ENCODE measurements at places on chromosomes 12 and 14.

- peak; percentile 9 for DNase-seq
Observed at GRCh38 chr12:21296751-21297406, 37.8 kb downstream of the SLCO1A2 start.

DNA sequence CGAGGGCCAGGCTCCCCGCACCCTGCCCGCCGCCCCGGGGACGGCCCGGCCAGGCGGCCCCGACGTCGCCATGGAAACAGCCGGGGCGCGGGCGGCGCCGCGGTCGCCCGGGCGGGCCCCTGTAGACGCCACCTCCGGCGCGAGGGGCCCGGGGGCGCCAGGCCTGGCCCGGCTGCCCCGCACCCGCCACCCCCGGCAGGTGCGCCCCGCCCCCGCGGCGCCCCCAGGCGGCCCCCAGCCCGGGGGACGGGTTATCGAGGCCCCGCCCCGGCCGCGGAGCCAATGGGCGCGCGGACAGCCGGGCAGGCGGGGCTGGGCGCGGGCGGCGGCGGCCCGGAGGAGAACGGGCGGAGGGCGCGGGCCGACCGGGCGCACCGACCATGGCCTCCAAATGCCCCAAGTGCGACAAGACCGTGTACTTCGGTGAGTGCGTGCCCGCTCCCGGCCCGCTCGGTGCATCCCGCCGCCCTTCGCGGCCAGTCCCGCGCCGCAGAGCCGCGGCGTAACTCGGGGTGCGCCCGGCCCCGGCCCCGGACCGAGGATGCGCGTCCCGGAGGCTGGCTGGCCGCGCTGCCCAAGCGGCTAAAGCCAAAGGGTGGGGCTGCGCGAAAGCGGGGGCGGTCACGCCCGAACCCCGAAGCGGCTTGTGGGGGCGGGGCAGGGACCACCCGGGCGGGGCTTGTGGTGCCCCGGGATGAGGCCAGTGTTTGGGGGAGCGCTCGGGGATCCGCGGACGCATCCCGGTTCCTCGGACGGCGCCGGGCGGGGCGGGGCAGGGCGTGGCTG is at the start of gene CRIP2:
Gene CRIP2, plus strand, starts transcription at position 339 of the 786 bp plus-strand sequence. Its CDS starts 42 bp downstream, at position 381.
- DNase-seq, result peak; percentile 76

DNA sequence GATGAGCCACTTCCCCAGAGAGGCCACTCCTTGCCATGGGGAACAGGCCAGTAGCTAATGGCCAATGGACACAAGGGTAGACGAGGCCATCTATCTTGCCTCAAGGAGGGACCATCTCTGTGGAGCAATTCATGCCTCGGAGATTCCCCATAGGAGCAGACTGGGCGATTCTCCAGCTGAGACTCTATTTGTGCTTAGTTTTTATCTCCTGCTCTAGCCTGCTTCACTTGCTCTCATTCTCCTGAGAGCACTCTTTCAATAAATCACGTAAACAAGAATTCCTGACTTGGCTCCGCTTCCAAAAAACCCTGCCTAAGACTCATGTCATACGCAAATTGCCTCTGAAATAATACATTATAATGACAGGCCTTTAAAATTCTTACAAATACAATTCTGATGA is 396.4 kb upstream of the USP15 start:
- DNase-seq, result no peak

DNA sequence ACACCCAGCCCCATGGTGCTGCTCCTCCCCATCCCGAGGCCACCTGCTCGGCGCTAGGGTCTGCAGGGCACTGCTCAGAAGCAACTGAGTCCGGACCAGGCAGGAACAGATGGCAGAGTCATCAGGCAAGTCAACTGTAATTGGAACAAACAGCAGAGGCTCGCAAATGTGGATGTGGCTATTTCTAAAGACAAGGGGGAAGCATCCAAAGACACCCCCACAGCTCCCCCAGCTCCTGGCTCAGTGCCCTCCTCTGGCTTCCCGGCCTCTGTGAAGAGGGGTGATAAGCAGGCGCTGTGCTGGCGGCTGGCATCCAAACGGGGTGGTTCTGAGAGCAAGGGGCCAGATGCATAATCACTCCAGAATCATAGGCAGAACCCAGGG is 125.6 kb downstream of the PIWIL1 start:
- no peak for DNase-seq

DNA sequence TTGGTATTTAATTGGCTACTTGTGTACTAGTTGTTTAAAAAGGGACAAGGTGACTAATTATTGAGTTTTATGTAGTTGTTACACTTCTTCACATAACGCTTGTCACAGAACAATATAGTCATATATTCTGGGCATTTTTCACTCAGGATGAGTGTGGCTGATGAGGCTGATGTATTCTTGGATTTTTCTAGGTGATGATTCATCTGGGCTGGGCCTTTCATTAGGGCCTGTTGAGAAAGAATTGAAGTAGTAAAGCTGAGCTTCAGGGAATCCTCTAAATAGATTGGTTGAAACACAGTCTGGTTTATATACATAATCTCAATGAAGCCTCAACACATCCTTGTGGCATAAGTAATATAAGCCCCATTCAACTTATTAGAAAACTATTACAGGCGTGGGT is 445.7 kb downstream of the DAD1 start:
- peak; percentile 26 for DNase-seq

DNA sequence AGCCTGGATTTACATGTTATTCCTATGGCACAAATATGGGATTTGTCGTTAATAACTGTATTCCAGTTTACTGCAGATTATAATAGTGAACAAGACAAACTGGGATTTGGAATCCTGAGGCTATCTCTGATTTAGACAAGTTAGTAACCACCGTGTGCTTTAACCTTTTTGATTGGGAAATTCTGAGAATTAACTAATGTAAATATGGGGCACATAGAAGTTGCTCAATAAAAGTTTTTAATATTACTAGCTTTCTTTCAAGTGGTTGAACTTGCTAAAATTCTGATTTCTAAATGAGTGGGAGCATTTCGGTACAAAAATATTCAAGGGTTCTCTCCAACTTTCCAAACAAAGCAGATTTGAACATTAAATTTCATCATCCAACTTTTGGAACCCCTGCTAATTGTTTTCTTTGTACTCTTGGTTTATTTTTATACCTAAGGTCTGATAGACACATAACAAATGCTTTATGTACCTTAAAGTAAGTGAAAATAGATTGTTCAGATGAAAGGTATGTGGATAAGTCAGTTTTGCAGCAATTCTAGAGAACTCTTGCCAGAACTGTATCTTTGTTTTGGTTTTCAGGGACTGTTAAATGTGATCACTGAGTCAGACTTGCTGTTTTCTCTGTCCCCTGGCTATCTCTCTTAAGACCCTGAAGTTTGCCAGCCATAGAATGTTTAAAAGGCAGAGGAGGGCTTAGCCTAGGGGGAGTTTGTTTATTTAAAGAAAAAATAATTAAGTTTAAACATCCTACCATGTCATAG is 57.5 kb downstream of the FRS2 start:
- DNase-seq, result no peak

GRCh38 chr12:119749666-119750065 is 81.7 kb downstream of the PRKAB1 start:
- DNase-seq, result no peak

- DNase-seq, result peak; percentile 27
Observed at GRCh38 chr12:80936642-80937390, 918 bp downstream of the LIN7A start.

GRCh38 chr14:29926228-29926627 is 1.4 kb downstream of the PRKD1 start:
- DNase-seq, result peak; percentile 11

DNA sequence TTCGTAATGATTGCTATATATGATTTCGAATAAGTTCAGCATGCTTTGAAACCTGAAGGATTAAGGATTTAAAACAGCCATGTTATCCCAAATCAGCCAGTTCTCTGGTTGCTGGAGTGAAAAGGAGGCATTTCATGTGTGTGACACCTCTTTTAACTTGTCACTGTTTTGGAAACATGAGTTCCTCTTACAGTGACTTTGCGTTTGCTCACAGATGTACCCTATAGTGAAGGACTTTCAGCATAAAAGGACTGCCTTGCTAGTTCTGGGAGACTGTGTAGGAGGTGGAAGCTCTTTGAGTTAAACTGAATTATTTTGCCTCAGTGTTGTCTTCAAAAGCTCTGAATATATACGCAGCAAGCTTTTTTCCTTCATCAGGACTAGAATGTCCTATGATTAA is 7.6 kb downstream of the RNASE11 start:
- no peak for DNase-seq

- DNase-seq, result no peak
Observed at GRCh38 chr14:74858022-74858421, 17.9 kb downstream of the PROX2 start.

GRCh38 chr12:52798671-52799504 is 3.0 kb upstream of the KRT3 start:
- no peak for DNase-seq

GRCh38 chr14:74962493-74962892 is 7.1 kb upstream of the PGF start:
- DNase-seq, result no peak

DNA sequence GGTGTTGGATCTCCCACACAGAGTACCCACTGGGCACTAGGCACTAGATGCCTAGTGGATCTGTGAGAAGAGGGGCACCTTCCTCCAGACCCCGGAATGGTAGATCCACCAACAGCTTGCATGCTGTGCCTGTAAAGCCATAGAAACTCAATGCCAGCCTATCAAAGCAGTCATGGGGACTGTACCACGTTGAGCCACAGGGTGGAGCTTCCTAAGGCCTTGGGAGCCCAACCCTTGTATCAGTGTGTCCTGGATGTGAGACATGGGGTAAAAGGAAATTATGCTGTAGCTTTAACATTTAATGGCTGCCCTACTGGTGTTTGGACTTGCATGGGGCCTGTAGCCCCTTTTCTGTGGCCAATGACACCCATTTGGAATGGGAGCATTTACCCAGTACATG is 1024.9 kb downstream of the TMEM121 start:
- no peak for DNase-seq

DNA sequence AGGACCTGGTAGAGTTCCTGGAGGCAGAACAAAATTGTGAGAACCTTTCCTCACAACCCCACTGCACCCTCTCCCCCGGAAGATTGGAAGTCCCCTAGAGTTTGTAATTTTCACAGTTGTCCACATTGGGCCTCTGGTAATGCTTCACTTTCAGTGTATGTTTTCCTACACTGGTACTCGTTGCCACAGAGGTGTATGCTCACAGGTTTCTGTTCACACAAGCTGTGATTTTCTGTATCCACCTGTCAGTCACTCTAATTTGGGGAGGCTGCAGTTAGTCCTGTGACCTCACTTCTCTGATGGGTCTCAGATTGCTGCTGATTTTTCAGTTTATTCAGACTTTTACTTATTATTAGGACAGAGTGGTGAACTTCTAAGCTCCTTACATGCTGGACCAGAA is 66.4 kb upstream of the BMP4 start:
- DNase-seq, result no peak

DNA sequence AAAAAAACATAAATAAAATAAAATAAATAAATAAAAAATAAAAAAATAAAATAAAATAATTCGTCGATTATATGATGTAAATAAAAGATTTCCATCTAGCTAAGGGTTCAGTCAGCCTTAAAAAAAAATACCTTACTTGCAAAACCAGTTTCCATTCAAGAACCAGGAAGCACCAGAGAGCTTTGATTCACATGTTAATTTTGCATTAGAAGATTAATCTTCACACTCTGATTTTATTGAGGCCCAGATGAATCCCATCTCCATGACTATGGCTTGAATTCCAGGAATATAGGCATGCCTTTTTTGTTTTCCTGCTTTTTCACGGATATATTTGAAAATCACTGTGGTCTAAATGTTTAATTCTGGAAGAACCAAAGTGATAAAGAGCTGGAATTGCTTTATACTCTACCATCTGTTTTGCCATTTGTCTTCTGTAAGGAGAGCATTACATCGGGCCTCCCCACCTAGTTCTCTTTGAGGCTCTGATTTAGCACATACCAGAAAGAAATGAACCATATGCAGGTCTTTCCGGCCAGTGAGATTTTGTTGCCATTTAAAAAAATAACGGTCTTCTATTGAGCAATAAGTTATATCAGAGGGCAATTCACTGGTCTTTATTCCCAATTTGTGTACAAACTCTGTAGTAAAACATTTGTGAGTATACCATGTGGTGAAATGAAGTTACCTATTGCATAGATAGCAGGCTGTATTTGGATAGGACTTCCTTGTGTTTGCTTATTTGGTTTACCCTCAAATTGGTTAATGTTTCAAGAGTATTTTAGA is 175.5 kb downstream of the AEBP2 start:
- no peak for DNase-seq

GRCh38 chr12:12138203-12139154 is 67.7 kb downstream of the BCL2L14 start:
- DNase-seq, result peak; percentile 44

GRCh38 chr12:71556875-71557274 is 106.8 kb downstream of the ZFC3H1 start:
- DNase-seq, result no peak

GRCh38 chr12:90909069-90909770 is 45.8 kb downstream of the CCER1 start:
- DNase-seq, result peak; percentile 54

DNA sequence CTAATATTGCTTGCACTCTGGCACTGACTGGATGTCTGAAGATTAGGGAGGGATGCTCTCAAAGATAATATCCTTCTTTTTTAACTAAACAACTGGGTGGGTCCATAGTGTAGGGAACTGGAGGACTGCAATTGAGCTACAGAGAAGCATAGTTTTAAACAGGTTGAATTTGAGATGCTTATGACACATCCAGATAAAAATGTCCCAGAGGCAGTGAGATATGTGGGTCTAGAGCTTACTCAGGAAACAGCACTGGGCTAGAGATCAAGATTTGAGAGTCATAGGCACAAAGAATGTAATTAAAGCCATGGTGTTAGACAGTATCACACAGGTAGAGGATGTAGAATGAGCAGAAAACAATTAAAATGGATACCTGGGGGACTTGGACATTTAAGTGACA is 198.4 kb downstream of the NELL2 start:
- DNase-seq, result no peak

DNA sequence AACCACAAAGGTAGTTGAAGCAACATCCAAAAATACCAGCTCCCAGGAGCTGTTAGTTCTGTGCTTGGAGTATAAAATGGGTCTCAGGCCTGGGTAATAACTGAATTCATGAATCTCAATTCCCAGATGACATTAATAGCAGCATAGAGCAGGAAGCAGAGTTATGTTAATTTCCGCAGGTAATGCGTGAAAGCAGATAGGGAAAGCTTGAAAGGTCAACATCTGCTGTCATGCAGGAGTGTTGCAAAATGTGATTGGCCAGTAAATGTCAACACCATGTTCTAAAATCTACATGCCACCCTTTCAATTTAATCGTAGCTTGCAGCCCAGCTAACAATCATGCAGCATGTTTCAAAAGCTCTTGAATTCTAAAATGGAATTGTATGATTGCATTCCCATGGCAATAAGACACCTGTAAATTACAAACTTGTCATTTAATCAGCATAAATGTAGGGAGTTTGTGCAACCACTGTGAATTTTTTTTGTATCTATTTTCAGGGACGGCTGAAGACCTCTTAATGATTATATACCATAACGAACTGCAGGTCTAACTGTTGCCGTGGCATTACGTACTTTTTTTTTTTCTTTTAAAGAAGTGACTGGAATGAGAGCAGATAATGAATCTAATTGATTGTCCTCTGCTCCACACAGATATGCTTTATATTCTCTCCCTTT is 635.8 kb upstream of the FOXG1 start:
- no peak for DNase-seq

- DNase-seq, result no peak
Observed at GRCh38 chr14:59475709-59476108, 8.5 kb downstream of the L3HYPDH start.

Measured in small intestine (tissue), 16 donors.